ENCODE measurements at places on chromosomes 13 and 19. TPM values are rescaled to one million over a fixed set of nuclear protein-coding genes. Genes with fewer than 3 reads are reported as not detected.

DNA sequence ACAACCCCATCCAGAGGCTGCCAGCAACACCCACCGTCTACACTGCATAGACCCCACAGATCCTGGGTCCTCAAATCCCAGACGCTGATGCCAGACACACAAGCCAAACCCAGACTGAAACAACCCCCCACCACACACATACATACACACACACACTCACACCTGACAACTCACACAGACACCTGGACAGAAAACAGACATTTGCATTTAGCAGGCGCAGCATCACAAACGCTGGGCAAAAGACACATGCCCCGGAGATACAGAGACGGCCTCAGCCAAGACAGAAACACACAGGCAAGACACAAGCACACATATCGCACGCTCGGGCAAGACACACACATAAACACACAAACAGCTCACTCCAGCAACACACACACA is 1.3 kb downstream of the BBC3 start:
- no peaks in the 10 kb centered on the region for H3K27me3 ChIP-seq
- H3K27ac ChIP-seq = peak overlapping the region; percentile 72
- no peak for DNase-seq
- peaks cover 12% of the 10 kb centered on the region for H3K4me1 ChIP-seq
- no peaks in the 10 kb centered on the region for H3K36me3 ChIP-seq

GRCh38 chr13:46575818-46576221 is 22.9 kb downstream of the LRCH1 start:
- no peak overlapping the region for H3K27ac ChIP-seq
- peaks cover 16% of the 10 kb centered on the region for H3K4me1 ChIP-seq
- H3K36me3 ChIP-seq = no peaks in the 10 kb centered on the region

DNA sequence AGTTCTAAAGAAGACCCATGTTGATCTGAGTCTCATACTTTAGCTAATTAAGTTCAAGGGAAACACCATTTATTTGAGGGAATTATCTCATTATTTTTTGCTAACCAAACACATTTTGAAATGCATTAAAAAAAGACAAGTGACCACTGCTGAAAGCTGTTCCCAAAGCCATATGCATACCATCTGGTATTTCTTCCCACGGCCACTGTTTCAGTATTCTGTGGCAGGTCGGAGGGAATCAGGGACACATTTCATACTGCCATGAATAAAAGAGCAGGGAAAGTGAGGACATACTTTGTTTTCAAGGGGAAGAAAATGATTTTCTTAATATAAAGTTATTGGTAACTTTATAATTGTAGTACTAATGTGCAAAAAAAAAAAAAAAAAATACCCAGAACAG is 401.2 kb downstream of the HS6ST3 start:
- H3K4me3 ChIP-seq = no peak overlapping the region
- H3K4me1 ChIP-seq = no peaks in the 10 kb centered on the region
- H3K27ac ChIP-seq = no peak overlapping the region
- DNase-seq = no peak
- no peaks in the 10 kb centered on the region for H3K27me3 ChIP-seq

DNA sequence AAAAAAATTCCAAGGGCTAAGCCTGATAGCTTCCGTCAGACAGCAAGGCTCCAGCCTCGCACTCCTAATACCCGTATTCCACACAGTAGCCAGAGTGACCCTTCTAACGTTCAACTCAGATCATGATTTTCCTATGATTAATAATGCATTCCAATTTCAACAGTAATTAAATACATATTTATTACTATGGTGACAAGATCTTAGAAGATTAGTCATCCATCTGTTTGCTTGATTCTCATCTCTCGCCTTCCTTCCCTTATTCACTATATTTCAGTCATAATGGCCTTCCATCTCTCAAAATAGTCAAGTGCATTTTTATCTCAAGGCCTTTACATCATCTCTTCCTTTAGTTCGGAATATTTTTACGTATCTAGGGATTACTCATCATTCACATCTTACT is 621.2 kb upstream of the SPRY2 start:
- H3K27me3 ChIP-seq = no peaks in the 10 kb centered on the region
- no peaks in the 10 kb centered on the region for H3K4me1 ChIP-seq

DNA sequence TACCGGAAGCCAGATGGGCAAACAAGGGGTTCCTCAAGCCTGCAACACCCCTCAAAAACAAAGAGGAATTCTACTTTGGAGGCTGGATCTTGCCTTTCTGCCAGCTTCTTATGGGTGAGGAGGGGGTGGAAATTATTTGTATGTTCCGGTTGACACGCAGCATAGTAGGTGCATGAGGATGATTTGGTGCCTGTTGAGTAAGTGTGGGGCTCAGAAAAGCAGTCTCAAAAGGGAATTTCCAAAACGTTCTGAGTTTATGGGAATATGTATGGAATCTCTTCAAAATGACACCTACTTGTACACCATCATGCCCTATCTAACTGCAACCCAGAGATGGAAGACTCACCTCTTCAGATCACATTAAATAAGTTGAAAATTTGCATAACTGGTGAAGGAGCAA is 3.0 kb upstream of the TECR start:
- no peak overlapping the region for H3K4me3 ChIP-seq
- no peak for DNase-seq
- H3K27me3 ChIP-seq = no peaks in the 10 kb centered on the region
- no peaks in the 10 kb centered on the region for H3K4me1 ChIP-seq
- H3K36me3 ChIP-seq = no peaks in the 10 kb centered on the region

DNA sequence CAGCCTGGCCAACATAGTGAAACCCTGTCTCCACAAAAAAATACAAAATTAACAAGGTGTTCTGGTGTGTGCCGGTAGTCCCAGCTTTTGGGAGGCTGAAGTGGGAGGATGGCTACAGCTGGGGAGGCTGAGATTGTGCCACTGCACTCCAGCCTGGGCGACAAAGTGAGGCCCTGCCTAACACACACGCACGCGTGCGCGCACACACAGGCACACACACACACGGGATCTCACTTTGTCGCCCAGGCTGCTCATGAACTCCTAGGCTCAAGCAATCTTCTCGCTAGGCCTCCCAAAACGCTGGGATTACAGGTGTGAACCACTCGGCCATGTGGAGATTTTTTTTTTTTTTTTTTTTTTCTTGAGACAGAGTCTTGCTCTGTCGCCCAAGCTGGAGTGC is 3.2 kb upstream of the BTBD2 start:
- H3K27me3 ChIP-seq = no peaks in the 10 kb centered on the region
- no peak for DNase-seq
- H3K27ac ChIP-seq = no peak overlapping the region
- H3K4me3 ChIP-seq = no peak overlapping the region
- H3K36me3 ChIP-seq = no peaks in the 10 kb centered on the region
- peaks cover 6% of the 10 kb centered on the region for H3K4me1 ChIP-seq

GRCh38 chr13:51213173-51213728 is 8.9 kb upstream of the FAM124A start:
- H3K27me3 ChIP-seq = no peaks in the 10 kb centered on the region
- no peak overlapping the region for H3K4me3 ChIP-seq
- DNase-seq = no peak
- no peak overlapping the region for H3K27ac ChIP-seq
- H3K4me1 ChIP-seq = no peaks in the 10 kb centered on the region

- no peaks in the 10 kb centered on the region for H3K4me1 ChIP-seq
- no peak overlapping the region for H3K4me3 ChIP-seq
- no peaks in the 10 kb centered on the region for H3K36me3 ChIP-seq
- H3K27ac ChIP-seq = no peak overlapping the region
- no peaks in the 10 kb centered on the region for H3K27me3 ChIP-seq
These were observed 6.5 kb downstream of the TMEM255B start for GRCh38 chr13:113765564-113765910.

- no peak overlapping the region for H3K4me3 ChIP-seq
- H3K27me3 ChIP-seq = no peaks in the 10 kb centered on the region
- no peak overlapping the region for H3K27ac ChIP-seq
These were observed 6.1 kb upstream of the LSM4 start for GRCh38 chr19:18329035-18329376.

DNA sequence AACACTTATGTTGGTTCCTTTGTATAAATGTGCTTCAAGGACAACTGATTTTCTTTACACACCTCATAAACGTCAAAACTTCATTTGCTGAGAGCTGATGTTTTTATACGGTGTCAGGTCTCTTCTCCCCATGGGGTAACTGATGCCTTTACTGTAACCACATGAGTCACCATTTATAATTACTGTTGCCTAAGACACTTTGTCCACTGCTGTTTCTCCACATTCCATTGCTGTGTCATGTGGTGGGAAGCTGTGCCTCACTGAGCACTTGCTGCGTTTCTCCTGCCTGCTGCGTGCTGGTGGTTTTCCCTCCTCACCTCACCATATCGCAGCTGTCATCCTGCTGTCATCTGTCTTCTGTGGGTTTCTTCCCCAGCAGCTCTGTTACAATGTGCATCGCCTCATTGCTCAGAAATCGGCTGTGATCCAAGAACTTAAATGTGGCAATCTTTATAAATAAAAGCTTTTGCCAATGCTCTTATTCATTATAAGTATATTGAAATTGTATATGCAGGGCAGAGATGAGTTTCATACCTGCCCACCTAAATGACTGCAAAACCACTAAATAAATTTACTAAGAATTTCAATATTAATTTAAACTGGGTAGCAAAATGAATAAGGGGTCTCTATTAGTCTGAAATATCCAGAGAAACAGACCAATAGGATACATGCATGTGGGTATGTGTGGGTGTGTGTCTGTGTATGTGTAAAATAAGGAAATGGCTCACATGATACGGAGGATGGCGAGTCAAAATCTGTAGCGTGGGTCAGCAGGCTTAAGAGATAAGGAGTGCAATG is 547.0 kb upstream of the SLITRK5 start:
- H3K27me3 ChIP-seq = no peaks in the 10 kb centered on the region
- no peak overlapping the region for H3K27ac ChIP-seq
- H3K4me3 ChIP-seq = no peak overlapping the region
- DNase-seq = no peak
- H3K4me1 ChIP-seq = no peaks in the 10 kb centered on the region
- no peaks in the 10 kb centered on the region for H3K36me3 ChIP-seq

- no peaks in the 10 kb centered on the region for H3K36me3 ChIP-seq
- no peak overlapping the region for H3K27ac ChIP-seq
- DNase-seq = no peak
- H3K4me1 ChIP-seq = no peaks in the 10 kb centered on the region
These were observed 1271.1 kb upstream of the PRR20A start for GRCh38 chr13:55869648-55870047.

DNA sequence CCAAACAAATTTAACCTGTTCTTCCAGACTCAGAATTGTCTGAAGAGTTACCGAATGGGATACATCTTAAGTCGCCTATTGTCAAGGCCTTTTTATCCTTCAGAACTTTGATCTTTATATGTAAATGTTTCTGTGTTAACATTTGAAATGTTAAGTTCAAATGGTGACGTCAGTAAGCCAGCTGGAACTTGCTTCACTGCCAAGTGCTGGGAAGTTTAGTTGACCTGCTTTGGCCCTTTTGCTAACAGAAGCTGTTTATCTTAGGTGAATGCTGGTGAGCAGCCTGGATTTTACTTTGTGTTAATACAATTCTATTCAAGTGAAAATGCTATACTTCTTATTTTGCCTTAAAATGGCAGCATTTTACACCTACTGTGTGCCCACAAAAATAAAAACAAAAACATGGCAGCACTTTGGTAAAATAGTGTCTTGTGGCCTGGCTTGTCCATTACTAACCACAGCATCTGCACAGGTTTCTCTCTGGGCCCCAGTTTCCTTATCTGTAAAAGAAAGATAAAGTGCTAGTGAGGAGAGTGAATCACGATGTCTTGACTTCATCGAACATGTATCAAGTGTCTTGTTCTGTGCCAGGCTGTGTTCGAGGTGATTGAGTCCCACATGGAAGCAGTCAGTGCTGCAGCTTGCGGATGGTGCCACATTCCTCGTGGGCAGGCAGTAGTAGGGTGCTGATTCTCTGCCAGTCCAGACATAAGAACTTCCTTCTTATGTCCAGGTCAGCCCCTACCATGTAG is 2.2 kb downstream of the NAXD start:
- peak overlapping the region; percentile 89 for H3K27ac ChIP-seq
- H3K4me3 ChIP-seq = peak overlapping the region; percentile 81
- H3K36me3 ChIP-seq = no peaks in the 10 kb centered on the region
- peaks cover 23% of the 10 kb centered on the region for H3K4me1 ChIP-seq
- DNase-seq = peak; percentile 76

GRCh38 chr13:45109102-45109720 is 11.1 kb upstream of the GTF2F2 start:
- no peaks in the 10 kb centered on the region for H3K27me3 ChIP-seq
- no peak for DNase-seq
- H3K4me1 ChIP-seq = no peaks in the 10 kb centered on the region
- no peak overlapping the region for H3K4me3 ChIP-seq
- H3K27ac ChIP-seq = no peak overlapping the region

GRCh38 chr19:16660763-16661479 is at the start of gene TMEM38A:
Gene TMEM38A, plus strand, starts transcription at chr19:16661139. Its CDS starts 79 bp downstream, at chr19:16661218.
- no peaks in the 10 kb centered on the region for H3K36me3 ChIP-seq
- H3K27me3 ChIP-seq = no peaks in the 10 kb centered on the region
- H3K27ac ChIP-seq = peak within 1 kb of the TSS; percentile 94
- peak; percentile 68 for DNase-seq

DNA sequence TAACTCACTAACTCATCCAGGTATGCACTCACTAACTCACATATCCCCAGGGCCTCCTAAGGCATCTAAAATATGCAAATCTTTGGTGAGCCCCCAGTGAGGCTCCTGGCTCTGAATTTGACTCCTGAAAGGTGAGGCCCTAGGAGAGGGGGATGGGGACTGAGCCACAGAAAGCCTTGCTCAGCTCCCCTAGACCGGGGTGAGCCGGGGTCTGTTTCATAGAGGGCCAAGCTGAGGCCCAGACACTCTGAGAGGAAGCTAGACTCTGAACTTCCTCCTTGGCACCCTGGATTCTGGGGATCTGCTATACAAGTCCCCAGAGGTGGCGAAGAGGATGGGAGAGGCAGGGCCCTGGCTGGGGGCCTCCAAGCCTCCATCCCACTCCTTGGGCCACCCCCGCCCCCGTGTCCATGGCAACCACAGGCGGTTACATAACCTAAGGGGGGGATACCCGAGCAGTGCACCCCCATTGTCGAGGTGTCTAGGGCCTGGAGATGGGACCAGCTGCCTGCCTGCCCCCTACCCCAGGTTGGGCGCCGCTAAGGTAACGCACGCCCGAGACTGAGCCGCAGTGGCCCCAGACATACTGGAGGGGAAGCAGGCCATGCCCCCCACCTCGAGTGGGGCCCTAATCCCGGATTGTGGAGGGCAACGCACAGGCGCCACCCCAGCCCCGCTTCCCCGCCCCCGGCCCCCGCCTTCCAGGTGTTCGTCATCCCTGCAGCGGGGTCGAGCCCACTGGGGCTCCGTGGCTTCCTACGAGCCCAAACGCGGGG is 646 bp downstream of the ABHD8 start:
- peak overlapping the region; percentile 65 for H3K4me3 ChIP-seq
- H3K27ac ChIP-seq = peak overlapping the region; percentile 50
- DNase-seq = peak; percentile 71
- H3K27me3 ChIP-seq = no peaks in the 10 kb centered on the region
- H3K36me3 ChIP-seq = no peaks in the 10 kb centered on the region

GRCh38 chr13:53054569-53054968 is 26.0 kb downstream of the OLFM4 start:
- no peaks in the 10 kb centered on the region for H3K36me3 ChIP-seq
- H3K4me1 ChIP-seq = no peaks in the 10 kb centered on the region
- DNase-seq = no peak
- H3K27ac ChIP-seq = no peak overlapping the region
- no peaks in the 10 kb centered on the region for H3K27me3 ChIP-seq

ERICH6B gene
- not detected for total RNA-seq

CAPN12 gene
- total RNA-seq = 2.3 TPM

PRSS57 gene
- not detected for total RNA-seq

TSHZ3 gene
- total RNA-seq = 95.4 TPM

PROZ gene
- not detected for total RNA-seq

PSG6 gene
- not detected for total RNA-seq

GPC5 gene
- total RNA-seq = 0.38 TPM

Data from ovary (tissue), 10 donors.